ENCODE measurements at places on chromosomes 4 and X.
A peak's percentile ranks its signal among the peaks of the same experiment; 100 is the strongest.

DNA sequence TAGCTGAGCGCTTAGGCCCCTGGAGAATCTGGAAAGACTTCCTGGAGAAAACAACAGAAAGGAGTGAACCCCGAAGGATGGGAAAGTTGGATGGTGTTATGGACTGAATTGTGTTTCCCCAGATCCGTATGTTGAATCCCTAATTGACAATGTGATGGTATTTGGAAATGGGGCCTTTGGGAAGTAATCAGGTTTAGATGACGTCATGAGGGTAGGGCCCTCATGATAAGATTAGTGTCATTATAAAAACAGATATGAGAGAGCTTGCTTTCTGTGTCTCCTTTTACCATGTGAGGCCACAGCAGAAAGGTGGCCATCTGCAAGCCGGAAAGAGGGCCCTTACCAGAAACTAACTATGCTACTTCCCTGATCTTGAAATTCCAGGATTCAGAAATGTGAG, 159.5 kb downstream of the QDPR start:
- DNase-seq = no peak

DNA sequence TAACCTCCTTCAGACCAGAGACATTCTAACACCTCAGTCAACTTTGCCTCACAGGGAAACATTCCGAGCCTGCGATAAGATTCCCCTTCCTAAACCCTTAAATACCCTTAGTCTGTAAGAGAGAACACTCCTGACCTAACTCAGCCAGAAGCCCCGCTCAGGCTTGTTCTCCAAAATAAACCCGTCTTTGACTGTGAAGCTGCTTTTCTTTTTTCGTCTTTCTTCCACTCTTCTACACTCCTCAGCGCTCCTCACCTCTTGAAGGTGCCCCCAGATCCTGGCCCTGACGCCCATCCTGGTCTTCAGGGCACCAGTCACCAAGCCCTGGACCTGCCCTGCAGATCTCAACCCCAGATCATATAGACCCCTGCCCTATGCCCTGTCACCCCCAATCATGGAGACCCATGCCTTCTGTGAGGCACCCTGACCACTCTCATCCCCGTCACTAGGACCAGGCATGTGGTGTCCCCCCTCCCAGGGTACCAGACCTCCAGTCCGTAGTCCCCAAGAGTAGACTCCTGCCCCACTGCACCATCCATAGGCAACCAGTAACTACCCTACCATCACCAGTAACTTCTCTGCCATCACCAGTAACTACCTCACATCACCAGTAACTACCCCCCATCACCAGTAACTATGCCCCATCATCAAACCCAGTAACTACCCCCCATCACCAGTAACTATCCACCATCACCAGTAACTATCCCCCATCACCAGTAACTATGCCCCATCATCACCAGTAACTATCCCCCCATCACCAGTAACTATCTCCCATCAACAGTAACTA, 3.5 kb downstream of the ASMTL start:
- peak; percentile 2 for DNase-seq

DNA sequence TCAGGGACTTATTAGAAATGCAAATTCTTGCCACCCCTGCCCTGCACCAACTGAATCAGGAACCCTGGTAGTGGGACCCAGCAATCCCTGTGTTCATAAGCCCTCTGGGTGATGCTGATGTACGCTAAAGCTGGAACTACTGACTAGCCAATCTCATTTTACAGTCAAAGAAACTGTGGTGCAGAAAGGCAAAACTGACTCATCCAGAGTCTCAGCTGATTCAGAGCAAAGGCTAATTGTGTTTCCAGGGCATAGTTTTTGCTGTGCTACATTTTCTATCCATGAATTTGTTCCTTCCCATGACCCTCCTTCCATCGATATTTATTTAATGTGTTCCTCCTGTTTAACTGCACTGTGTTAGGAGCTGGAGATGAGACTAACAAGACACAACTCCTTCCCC, 207.5 kb downstream of the REPS2 start:
- no peak for DNase-seq

- DNase-seq = no peak
Observed at GRCh38 chrX:7399373-7399772, 251.4 kb upstream of the PUDP start.

GRCh38 chr4:70979445-70980008, 13.9 kb upstream of the DCK start:
- DNase-seq = no peak

DNA sequence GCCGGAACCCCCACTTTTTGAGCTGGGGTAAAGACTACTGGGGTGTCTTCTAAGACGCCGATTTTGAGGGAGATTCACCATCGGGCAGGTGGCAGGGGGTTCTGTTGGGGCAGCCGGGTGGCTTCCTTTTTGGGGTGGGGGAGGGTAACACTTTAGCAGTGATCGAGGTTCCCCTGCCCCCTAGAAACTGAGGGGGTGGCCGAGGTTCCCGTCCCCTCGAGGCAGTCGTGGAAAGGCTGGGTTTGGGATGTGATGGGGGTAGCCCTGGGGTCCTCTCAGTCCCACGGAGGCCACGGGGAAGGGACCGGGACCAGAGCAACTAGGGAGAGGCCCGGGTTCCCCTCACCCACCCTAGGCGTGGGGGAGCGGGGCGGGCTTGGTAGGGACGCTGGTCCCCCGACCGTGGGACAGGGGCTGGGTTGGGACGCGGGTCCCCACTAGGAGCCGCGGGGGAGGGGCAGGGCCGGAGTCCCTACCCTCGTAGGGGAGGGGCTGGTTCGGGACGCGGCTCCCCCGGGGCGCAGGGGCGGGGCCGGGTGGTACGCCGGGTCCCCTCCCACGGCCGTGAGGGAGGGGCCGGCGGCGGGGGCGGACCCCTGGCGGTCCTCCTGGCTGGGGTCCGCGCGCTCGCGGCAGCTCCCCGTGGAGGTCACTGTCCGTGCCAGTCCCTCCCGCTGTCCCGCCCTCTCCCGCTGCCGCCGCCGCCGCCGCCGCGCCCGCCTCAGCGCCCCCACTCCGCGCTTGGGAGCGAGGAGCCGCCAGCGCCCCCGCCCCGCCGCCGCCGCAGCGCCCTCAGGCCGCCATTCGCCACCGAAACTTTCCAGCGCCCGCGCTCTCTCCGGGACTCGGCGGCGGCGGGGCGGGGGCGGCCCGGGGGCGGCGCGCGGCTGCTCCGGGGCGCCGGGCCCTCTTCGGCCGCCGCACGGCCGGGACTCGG, at the start of gene TBL1X:
Gene TBL1X, plus strand, starts transcription at position 624 of the 937 bp plus-strand sequence. CDS start 188,529 bp downstream, outside the sequence.
- DNase-seq = peak; percentile 70

DNA sequence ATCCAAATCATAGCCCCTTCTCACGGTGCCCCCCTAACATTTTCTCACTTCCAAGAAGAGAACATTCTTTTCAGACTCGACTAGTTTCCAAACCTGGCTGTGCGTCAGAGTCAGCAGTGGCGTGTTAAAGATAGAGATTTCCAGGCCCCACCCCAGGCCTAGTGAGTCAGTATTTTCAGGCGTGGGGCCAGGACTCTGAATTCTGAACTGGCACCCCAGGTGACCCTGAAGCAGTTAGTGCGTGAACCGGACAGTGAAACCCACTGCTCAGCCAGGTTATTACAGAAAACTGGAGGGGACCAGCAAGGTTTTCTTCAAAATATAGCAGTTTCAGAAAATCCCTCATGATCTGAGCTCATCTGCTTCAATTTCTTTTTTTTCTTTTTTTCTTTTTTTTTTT, 35.0 kb upstream of the BCOR start:
- DNase-seq = no peak

GRCh38 chrX:102345916-102346315, 93.9 kb downstream of the NXF2B start:
- peak; percentile 68 for DNase-seq

GRCh38 chr4:139295206-139295941, 5.9 kb upstream of the NAA15 start:
- DNase-seq = peak; percentile 99

- no peak for DNase-seq
Observed at GRCh38 chr4:111761531-111761930, 383.7 kb upstream of the FAM241A start.

GRCh38 chr4:168853770-168854169, 156.3 kb downstream of the CBR4 start:
- DNase-seq = no peak

DNA sequence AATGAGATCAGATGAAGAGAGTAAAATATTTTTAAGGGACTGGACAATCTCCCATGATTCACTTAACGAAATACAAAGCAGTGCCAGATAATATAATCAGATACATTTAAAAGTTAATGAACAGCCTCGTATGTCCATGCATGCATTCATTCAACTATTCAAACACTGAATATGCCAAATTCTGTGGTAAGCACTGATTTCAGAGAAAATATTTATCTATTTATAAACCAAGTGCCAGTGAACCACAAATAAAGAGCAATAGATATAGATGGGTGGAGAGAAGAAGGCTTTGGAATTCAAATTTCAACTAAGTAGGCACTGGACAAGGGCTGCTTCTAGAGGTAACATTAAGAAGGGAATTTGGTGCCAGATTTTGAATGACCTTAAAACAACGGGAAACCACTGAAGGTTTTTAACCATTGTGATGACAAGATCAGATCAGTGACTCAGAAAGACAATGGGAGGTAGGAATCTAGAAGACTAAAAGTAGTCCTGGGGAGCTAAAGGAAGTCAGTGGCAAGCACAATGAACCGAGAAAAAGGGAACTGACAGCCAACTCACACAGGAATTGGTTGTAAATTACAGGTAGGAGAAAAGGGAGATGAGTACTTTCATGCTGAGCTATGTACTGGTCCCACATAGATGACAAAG, 14.2 kb downstream of the ELOVL6 start:
- DNase-seq = no peak

GRCh38 chr4:6742989-6743388, 27.0 kb downstream of the BLOC1S4 start:
- DNase-seq = no peak

- DNase-seq = no peak
Observed at GRCh38 chr4:151922811-151923210, 162.0 kb upstream of the GATB start.

DNA sequence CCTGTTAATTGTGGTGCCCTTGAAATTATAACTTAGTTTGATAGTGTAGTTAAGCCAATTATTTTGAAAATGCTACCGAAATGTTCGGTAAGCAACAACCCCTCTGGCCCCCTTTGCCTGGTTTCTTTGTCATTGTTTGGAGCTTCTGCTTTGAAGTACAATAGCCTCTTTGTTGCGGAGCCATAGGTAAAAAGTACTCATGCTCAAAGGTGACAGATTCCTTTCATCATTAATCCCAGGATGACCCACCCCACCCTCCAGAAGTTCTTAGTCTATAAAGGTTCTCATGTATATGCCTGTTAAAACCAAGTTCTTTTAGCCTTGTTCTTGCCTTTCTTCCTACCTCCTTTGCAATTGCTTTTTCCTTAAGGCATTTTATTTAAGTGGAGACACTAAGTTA, 42.4 kb upstream of the SMARCAD1 start:
- no peak for DNase-seq

- DNase-seq = no peak
Observed at GRCh38 chrX:42920752-42921151, 142.8 kb upstream of the PPP1R2C start.

- DNase-seq = no peak
Observed at GRCh38 chr4:183806341-183806740, 98.8 kb upstream of the STOX2 start.

DNA sequence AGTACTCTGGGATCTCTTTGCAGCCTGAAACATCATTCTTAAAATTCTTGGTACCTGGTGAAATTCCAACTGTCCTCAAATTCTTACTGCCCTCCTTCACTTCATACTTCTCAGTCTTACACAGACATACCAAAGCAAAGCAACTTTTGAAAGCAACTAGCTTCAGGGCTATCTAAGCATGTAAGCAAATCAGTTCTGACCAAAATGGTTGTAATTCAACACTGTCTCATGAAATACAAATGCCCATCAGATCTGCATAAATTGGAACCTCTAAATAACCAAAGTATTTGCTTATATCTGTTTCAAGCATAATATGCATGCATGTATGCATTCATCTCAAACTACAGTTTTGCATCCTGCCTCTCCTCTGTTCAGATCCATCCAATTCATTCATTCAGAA, 308.1 kb upstream of the PPARGC1A start:
- DNase-seq = no peak
